ENCODE measurements at places on chromosomes 5 and 9. TPM values are rescaled to one million over a fixed set of nuclear protein-coding genes. Genes with fewer than 3 reads are reported as not detected.

DNA sequence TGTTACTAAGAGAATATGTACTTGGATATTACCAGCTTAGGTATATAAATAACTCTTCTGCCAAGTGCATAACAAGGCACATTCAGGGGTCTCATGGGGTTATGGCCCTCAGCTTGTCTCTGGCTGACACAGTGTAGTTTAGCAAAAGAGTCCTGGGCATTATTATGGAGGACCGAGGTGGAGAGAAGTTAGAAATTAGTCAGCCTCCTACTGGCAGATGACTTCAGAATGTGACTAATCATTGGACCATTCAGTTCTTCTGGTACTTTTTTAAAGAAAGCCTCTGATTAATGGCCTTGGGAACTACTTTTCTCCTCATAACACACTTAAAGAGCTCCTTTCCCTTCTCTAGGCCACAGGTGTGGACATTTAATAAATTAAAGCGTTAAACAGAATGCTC is 178.9 kb downstream of the SH3GL2 start:
- no peak for DNase-seq

DNA sequence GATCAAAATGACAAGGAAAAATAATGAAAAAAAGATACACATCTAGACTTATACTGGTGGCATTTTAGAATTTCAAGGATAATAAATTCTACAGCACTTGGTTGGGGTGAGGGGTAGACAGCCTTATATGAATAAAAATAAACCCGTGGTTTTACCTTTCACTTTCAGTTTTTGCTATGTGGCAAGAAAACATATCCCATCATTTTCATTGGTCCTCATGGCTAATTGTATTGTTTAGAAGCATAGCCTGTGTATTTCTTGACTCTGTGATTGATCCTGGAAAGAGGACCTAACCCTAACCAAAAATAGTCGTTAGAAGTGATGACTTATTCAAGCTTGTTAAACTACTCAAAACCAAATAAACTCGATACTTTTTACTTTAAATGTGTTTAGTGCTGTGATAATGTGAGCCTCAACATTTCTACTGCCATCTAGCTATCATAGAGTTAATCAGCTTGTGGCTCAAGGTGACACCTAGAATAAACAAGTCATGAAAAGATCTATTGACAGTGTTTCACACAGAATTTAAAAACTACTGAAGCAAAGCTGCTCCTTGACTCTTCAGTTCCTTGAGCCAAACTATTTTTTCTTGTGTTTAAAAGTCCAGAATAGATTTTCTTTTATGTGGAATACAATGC is 153.3 kb upstream of the IZUMO3 start:
- DNase-seq: no peak

Gene SPINK7
- not detected for total RNA-seq

Gene TAF11L10
- not detected for total RNA-seq

DNA sequence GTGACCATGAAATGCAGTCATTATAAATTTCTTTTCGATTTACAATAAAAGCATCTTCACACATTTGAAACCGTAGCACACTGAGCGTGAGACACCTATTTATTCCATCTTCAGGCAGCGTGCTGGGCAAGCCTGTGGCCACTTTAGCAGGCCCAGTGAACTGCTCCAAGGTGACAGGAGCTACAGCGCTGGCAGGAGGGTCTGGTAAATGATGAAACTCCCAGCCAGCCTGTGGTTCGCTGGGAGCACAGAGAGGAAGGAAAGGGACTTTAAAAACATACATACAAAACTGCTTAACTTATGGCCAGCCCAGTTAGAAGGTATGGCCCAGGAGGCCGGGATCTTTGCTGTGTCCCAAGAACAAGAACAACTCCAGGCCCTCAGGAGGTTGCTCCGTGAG is 5.1 kb downstream of the RAPGEF1 start:
- no peak for DNase-seq
